ENCODE measurements at places on chromosomes 11 and 22.

DNA sequence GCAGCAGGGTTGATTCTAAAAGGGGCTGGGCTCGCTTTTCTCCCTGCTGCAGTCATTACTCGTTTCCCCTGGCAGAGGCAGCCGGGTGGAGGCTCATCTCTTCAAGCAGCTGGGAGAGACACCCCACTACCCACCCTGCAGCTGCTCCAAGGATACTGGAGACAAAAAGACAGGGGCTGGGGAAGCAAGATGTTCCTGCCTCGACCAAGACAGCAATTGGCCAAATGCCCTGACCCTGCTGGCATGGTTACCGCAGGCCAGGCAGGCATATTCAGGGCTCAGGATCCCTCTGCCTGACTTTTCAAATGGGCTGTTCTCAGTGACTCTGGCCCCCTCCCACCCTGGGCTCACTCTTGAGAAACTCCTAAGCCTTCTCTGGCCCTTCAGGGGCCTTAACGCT is 6.8 kb upstream of the RGL4 start:
- DNase-seq = peak; percentile 38

DNA sequence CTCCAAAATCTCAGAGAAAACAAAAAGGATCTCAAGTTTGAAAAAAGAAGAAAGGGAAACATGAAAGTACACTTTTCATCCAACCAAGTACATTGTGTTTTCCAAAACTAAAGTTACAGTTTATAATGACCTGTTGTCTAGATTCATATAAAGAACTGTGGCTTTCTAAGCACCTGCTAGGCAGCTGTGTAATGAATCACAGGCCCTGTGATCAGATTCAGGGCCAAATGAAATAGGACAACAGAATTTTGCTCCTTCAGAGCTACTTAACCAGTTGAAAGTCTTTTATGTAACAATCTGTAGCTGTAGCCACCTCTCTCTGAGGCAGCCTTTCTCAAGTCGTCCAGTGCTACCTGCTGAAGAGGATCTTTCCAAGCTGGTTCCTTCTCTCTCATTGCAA is 960.0 kb upstream of the RAG2 start:
- peak; percentile 46 for DNase-seq

GRCh38 chr22:23698094-23698493 is 7.3 kb downstream of the RGL4 start:
- DNase-seq = no peak

DNA sequence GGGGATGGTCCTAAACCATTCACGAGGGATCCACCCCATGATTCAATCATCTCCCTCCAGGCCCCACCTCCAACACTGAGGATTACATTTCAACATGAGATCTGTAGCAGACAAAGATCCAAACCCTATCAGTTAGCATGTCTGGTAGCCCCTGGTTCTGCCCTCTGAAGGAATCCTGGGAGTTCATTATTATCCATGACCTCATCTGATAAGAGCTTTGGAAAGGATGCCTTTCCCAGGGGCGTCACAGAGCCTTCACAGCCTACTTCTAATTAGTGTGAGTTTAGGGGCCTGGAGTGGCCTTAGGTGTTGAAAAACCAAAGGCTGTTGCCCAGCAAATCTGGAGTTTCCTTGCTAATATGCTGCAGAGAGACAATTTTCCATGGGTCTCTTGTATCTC is 8.6 kb upstream of the EIF3M start:
- no peak for DNase-seq

DNA sequence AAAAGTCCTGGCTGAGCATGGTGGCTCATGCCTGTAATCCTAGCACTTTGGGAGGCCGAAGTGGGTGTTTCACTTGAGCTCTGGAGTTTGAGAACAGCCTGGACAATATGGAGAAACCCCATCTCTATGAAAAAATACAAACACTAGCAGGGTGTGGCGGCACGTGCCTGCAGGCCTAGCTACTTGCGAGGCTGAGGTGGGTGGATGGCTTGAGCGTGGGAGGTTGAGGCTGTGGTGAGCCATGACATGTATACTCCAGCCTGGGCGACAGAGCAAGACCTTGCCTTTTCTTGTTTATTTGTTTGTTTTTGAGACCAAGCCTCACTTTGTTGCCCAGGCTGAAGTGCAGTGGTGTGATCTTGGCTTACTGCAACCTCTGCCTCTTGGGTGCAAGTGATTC is 8.1 kb upstream of the CRY2 start:
- DNase-seq = no peak

DNA sequence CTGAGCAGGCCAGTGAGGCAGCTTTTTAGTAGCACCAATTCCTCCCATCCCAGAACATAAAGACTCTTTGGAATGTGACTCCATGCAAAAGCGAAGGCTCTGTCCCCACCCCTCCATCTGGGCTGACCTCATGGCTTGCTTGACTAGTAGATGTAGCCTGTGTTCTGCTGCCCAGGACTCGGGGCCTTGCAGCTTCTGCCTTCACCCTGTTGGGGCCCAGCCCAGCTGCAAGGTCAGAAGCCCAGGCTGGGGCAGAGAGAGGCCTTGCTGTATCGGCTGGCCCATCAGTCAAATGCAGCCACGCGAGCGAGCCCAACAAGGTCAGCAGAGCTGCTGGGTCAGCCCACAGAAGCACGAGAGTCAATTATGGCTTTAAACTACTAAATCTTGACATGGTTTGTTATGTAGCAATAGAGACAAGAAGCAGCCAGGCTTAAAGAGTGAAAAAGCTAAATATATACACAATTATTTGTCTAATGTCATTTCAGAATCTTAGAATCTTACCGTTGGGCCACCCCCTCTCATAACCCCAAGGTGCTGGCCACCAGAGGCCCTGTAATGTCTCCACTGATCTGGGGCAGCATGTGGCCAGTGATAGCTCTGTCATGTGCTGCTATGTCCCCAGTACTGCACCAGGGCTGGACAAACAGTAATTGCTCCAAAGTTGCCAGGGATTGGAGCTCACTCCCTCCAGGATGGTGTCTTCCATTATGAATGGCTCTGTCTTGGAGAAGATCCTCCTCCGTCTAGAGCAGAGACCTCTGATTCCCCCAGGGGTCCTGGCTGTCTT is 10.4 kb upstream of the WNT11 start:
- DNase-seq = no peak

GRCh38 chr22:20058989-20059770 is 20.9 kb upstream of the DGCR8 start:
- peak; percentile 24 for DNase-seq
